ENCODE measurements at places on chromosomes 3 and 15.

DNA sequence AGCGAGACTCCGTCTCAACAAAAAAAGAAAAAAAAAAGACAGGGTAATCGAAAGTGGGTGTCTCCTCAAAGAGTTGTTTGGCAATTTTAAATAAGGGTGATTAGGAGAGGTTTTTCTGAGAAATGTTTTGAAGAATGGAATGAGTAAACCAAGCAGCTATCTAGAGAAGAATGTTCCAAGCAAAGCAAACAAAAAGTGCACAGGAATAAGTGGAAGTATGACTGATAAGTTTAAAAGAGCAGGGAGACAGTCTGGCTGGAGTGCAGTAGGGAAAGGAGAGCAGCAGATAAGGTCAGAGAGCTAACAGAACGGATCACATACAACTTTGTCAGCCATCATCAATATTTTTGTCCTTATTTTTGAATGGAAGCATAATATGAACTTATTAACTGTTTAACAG is 853.5 kb downstream of the TUSC7 start:
- DNase-seq = no peak

- DNase-seq = no peak
Observed at GRCh38 chr15:37837276-37837675, 97.2 kb upstream of the TMCO5A start.

DNA sequence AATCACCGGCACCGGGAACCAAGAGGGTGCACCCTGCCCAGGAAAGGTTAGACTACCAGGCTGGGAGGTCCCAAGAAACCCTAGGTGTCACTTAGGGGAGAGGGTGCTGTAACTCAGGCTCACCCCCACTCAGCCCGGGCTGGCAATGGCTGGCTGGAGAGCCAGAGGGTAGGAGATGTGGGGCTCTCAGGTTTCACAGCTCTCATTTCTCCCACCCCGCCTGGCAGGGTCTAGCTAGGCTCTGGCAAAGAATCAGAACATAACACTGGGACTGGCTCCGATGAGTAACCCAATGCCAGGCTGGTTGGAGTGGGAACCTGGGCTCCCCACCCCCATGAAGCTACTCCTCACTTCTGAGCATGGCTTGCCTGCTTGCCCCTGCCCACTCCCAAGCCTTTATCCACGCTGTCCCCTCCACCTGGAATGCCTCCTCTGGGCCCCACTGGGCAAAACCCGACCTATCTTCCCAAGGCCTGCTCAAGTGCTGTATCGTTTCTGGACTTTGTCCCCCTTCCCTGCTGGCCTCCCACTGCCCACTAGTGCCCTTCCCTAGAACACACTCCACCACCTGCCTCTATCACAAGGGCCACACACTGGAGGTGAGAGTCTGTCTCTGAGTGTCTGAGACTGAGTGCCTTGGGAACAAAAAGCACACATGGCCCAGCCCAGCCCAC is 2.0 kb downstream of the CIB2 start:
- DNase-seq = no peak

DNA sequence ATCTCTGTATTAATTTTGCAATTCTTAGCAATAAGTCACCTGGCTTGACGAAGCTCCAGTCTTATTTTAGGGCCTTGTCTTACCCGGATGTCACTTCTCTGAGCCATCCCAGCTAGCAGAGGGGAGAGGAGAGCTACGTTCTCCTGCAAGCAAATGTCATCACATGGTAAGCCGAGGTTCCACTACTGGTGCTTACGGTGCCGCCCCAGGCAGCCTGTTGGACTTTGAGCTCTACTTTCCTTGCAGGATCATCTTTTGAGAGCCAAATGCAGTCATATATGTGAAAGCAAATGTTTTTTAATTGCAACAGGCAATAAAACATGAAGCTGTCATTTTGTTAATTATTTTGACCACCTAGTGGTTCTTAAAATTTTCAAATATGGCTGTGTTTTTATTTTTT is 140.9 kb downstream of the FAM43A start:
- DNase-seq = no peak

DNA sequence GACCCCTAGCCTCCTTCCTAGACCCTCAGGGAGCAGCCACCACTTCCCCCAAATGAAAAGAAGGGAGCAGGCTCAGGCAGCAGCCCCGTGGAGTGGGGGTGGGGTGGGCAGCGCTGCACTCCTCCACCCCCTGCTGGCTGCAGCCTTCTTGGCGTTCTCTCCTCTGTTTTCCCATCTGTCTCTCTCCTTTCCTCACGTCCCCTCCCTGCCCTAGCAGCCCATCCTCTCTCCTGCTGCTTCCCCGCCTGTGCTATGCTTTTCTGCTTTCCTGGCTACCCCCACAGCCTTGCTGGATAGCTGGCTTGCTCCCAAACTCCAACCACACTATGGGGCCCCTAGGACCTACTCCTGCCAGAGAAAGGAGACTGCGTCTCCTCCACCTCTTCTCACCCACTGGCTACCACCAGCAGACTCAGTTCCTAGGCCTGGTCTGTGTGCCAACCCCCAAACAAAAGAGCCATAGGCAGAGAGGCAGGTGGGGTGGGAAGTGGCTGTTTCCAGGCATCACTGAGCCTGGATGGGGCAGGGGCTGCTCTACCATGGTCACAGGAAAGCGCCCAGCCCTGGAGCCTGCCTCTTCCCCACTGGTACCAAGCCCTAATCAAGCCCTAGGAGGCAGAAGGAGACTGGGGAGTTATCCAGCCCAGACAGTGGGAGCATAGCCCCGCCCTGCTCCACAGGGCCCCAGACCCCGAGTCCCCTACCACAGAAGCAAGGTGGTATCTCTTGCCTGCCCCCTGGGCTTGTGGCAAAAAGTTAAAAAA is 3.4 kb upstream of the DISP2 start:
- DNase-seq = no peak

DNA sequence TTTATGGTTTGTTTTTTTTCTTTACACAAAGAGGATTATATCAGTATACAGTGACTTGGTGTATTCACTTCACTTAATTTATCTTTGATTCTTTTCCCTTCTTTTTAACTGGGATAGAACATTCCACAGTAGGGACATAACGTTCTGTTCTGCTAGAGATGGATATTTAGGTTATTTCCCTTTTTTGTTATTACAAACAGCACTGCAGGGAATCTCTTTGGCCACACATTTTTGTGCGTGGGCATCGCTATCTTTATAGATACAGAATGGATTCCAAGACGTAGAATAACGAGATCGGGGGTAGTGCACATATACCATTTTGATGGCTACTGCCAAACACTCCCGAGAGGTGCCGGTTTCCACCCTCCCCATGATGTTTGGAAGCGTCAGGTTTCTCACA is 44.8 kb downstream of the PXYLP1 start:
- DNase-seq = no peak

DNA sequence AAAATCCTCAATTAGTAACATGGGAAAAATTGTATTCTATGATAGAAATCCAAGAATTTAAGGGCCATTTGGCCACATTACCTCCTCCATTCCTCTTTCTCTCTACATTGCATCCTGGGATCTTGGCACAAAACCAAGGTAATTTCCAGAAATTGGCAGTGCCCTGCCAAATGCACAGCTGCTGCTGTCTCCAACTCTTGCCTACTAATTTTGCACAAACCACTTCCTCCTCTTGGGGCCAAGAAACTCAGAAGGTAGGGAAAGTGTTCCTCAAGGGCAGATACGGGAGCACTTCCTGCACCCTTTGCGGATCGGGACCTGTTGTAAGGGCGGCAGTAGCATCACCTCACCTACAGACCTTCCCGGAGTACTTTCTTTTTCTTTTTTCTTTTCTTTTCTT is 57.8 kb downstream of the MAP3K13 start:
- no peak for DNase-seq

- DNase-seq = no peak
Observed at GRCh38 chr15:38691965-38692788, 127.6 kb upstream of the RASGRP1 start.

All from activated CD4-positive, alpha-beta T cell treated with anti-CD3 and anti-CD28 coated beads for 4 hours (primary cell).